AG09309 (cell line): ENCODE measurements at places on chromosomes 6 and 20.

GRCh38 chr6:166032366-166033200 is 135.1 kb downstream of the TBXT start:
- peak; percentile 14 for DNase-seq

- no peak for DNase-seq
Observed at GRCh38 chr6:147164761-147165160, 39.5 kb upstream of the STXBP5 start.

DNA sequence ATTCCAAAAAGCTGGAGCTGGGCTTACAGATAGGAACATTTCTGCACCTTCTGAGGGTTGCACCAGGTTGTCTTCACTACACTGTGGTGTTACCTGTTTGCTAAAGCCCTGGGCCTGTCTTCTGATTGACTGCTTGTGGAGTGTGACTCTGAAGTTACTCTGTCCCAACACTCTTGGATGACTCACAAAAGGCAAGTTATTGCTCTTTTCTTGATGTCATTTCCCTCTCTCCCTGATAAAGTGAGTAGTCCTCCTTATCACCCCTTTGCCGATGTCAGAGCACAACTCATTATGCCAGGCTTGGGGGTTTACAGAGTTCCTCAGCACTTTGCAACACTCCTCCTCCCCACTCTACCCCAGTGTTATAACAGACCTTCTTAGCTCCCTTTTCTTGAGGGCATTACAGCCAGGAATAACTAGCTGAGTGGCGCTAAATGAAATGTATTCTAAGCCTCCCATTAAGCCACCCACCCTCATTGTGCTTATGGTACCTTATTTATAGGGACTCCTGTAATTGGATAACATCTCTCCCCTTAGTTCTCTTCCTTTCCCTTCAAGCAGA is 36.1 kb upstream of the NKX2-4 start:
- DNase-seq, result no peak

GRCh38 chr6:101776919-101777350 is 383.4 kb downstream of the GRIK2 start:
- DNase-seq, result no peak

- DNase-seq, result no peak
Observed at GRCh38 chr6:107843400-107843799, 19.3 kb upstream of the SCML4 start.

GRCh38 chr6:83185096-83185495 is 8.0 kb downstream of the PGM3 start:
- no peak for DNase-seq

GRCh38 chr6:99485395-99485773 is 29.8 kb downstream of the USP45 start:
- no peak for DNase-seq

GRCh38 chr6:154715446-154715845 is 17.8 kb upstream of the SCAF8 start:
- no peak for DNase-seq

GRCh38 chr6:130620338-130620781 is 206.8 kb upstream of the SMLR1 start:
- no peak for DNase-seq

GRCh38 chr6:51182827-51183226 is 364.2 kb downstream of the TFAP2B start:
- DNase-seq, result no peak

GRCh38 chr6:145529582-145529981 is 205.7 kb downstream of the EPM2A start:
- DNase-seq, result no peak

GRCh38 chr6:43436577-43437282 is 9.4 kb downstream of the ABCC10 start:
- no peak for DNase-seq

- no peak for DNase-seq
Observed at GRCh38 chr6:90650041-90650940, 63.4 kb upstream of the MAP3K7 start.

DNA sequence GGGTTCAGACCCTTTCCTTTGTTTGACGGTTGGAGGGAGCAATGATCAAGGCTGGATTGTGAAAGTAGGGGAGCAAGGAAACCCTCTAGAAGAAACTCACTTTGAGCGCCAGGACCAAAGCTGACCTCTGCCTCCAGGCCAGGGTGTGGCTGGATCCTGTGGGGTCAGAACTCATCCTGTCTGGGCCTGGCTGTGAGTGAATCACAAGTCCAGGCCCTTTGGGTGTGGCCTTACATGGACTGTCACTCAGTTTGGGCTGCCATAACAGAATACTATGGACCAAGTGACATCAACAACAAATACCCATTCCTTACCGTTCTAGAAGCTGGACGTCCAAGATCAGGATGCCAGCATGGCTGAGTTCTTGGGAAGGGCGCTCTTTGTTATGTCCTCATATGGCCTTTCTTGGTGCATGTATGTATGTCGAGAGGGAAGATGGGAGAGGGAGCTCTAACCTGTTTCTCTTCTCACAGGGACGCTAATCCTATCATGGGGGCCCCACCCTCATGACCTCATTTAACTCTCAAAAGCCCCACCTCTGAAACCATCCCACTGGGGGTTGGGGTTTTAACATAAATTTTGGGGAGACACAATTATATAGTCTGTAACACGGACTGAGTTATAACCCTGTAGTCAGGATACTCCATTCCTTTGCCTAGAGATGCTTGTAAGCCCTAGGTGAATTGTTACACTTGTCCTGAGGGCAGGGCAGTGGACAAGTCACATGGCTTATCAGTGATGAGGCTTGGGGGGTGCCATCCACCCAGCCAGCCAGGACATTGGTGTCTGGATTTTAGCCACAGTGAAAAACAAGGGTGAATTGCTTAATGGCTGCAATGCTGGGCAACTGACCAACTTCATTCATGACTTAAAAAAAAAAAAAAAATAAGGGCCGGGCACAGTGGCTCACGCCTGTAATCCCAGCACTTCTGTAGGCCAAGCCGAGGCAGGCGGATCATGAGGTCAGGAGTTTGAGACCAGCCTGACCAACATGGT is 80.0 kb downstream of the TRMT11 start:
- no peak for DNase-seq

DNA sequence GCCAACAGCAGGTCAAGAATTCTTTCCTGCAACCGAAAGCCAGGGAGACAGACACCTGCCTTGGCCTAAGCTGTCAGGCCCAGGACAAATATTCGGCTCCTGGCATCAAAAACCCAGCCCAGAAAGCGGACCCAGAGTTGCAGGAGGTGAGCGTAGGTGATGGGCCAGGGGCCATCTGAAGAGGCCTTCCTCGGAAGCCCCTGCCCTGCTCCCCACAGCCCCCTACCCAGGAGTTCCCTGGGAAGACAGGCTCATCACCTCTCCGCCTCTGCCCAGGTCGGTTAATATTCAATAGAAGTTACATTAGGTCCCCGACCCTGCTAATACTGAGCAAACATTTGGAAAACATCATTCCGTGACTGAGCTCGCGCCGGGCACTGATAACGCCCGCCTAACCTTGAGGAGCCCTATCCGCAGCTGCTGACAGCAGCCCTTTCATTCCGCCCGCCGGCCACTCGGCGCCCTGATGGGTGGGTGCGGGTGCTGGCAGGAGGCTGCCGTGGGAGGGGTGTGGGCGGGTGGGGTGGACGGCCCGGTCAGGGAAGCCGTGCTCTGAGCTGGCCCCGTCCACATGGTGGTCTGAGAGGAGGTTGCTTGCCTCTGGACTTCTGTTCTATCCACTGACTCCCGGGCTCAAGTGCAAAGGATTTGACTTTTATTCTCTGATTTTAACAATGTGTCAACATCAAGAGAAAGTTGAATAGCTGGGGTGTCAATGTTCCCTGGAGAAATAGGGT is 55.7 kb downstream of the HNF4A start:
- no peak for DNase-seq

GRCh38 chr6:36139431-36139830 is 9.1 kb downstream of the MAPK13 start:
- DNase-seq, result no peak

- no peak for DNase-seq
Observed at GRCh38 chr6:156780962-156781853, 4.0 kb downstream of the ARID1B start.

GRCh38 chr6:7546020-7546369 is 4.5 kb downstream of the DSP start:
- no peak for DNase-seq

GRCh38 chr6:3205913-3206312 is 21.5 kb downstream of the TUBB2B start:
- peak; percentile 98 for DNase-seq

DNA sequence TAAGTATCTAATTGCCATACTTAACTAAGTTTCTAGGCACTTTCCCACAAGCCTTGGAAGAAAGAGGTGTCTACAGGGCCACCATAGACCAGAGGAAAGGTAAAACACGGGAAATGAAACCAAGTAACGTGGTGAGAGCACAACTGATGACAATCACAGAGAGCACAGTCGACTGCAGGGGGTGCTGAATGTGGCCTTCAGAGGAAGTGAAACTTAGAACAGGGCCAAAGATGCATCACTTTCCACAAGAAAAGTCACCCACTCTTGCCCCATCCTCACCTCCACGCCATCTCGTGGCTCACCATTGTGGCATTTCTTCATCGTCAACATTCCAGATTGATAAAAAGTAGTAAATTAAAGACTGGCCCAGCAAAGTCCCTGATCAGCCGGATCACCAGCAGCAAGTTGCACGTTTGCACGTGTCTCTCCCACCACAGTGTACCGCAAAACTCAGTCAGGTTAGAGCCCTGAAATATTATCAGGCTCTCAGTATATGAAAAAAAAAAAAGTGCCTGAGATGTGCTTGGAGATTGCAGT is 31.4 kb downstream of the HIVEP2 start:
- DNase-seq, result no peak

- no peak for DNase-seq
Observed at GRCh38 chr6:119609865-119610264, 260.3 kb upstream of the MAN1A1 start.

DNA sequence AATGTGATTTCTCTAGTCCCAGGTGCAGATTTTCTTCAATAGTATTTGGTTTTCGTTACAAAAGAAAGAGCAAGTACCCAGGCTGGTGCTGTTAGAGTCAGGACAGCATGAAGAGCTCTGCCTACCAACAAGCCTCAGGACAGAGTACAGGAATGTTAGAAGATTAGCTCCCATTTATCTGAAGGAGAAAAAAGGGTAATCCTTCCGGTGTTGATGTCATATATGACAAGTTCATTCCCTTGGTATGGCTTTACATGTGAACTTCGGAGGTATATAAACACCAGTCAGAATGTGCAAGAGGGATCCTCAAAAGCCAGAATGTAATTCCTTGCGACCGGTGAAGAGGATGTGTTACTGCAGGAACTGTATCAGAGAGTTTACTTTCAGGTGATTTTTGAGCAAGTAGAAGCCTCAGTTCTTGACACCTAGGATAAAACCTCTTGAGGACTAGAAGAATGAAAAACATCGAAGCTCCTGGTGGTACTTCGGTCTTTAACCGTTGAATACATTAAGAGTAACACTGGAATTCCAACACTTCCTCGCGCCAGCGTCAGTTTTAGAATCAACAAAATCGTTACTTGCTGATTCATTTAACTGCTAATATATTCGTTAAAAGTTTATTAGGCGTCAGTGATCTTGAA is 194.2 kb upstream of the ZNF184 start:
- DNase-seq, result no peak

GRCh38 chr6:13184547-13184946 is 143.8 kb downstream of the TBC1D7 start:
- DNase-seq, result no peak

GRCh38 chr6:85544776-85545175 is 48.9 kb downstream of the SNX14 start:
- DNase-seq, result no peak

DNA sequence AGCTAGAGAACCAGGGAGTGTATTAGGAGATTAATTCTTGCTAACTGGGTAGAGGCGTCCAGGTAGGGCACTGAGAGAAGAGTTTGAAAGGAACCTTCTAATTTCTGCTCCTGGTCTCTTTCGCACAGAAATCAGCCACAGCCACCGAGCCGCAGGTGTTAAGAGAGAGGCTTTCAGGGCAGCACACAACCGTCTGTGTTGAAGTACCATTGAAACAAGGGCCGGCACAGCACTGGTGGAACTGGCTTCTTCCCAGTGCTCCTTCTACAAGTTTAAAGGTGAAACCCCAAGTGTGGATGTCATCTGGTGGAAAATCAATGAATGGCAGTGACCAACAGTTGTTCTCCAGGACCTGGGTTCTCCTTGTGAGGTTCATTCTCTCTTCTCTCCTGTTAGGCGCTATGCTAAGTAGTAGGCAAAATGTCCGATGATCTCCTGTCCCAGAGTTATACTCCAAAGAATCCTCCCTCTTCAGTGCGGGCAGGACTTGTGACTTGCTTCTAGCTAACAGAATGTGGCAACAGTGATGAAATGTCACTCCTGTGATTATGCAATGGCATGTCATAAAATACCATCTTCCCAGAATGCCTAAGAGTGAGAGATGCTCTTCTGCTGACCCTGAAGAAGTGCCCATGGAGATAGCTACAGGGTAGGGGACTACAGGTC is 15.0 kb upstream of the RIN2 start:
- no peak for DNase-seq

- DNase-seq, result no peak
Observed at GRCh38 chr6:156876302-156876701, 99.1 kb downstream of the ARID1B start.

GRCh38 chr20:18637224-18637623 is 49.4 kb downstream of the DTD1 start:
- DNase-seq, result peak; percentile 17

- peak; percentile 81 for DNase-seq
Observed at GRCh38 chr20:10634683-10635411, 39.0 kb downstream of the JAG1 start.

DNA sequence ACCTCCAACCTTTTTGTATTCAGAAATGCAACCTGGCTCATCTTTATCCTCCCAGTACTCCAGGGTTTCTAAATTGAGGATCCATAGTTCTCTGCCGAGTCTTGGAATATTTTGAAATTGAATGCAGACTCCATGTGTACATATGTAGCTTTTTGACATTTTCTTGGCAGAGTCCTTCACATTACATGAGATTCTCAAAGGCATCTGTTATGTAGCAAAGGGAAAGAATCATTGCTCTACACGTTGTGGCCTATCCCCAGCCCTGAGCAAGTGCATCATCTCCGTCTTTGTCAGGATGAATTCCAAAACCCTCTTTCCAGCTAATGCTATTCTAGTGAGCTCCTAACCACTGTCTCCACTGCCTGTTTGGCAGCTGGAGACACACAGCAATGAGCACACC is 742.9 kb downstream of the DHX35 start:
- DNase-seq, result no peak
